K562 (cell line): ENCODE measurements at places on chromosomes 12 and 14. TPM values are rescaled to one million over a fixed set of nuclear protein-coding genes. Genes with fewer than 3 reads are reported as not detected.

P2RX2 gene
- total RNA-seq, result not detected in 2 replicates

KRT8 gene
- 364 and 392 TPM in 2 replicates for total RNA-seq

COCH gene
- total RNA-seq, result 64.0 and 65.7 TPM in 2 replicates

UTP20 gene
- total RNA-seq, result 25.8 and 28.1 TPM in 2 replicates

RFX4 gene
- total RNA-seq, result not detected in 2 replicates

FAM90A1 gene
- total RNA-seq, result 0.16 TPM in 1 of 2 replicates, not detected in the other

PRKAB1 gene
- total RNA-seq, result 83.8 and 93.8 TPM in 2 replicates

DAO gene
- total RNA-seq, result not detected in 2 replicates

KRT82 gene
- not detected in 2 replicates for total RNA-seq

MMP17 gene
- 18.0 and 20.1 TPM in 2 replicates for total RNA-seq

SNAPC1 gene
- total RNA-seq, result 3.7 and 4.5 TPM in 2 replicates

GRCh38 chr12:58388261-58388660, 446.9 kb downstream of the ATP23 start:
- no peak for DNase-seq

DNA sequence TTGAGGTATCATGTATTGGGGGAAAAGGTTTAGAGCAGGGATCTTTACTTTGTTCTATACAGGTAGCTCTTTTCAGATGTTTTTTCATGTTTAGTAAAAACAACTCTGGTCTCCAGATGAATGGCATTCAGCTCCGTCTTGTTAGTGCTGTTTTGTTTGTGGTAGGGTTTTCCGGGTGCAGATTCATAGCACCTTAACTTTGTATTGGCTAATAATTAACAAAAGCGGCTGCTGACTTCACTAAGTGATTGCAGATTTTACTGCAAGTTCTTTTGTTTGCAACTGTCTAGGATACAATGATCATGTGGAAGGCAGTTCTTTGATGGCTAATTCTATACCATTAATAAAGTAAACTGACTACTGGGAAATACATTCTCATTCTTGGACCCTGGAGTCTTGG, 32.2 kb upstream of the BHLHE41 start:
- DNase-seq, result no peak

DNA sequence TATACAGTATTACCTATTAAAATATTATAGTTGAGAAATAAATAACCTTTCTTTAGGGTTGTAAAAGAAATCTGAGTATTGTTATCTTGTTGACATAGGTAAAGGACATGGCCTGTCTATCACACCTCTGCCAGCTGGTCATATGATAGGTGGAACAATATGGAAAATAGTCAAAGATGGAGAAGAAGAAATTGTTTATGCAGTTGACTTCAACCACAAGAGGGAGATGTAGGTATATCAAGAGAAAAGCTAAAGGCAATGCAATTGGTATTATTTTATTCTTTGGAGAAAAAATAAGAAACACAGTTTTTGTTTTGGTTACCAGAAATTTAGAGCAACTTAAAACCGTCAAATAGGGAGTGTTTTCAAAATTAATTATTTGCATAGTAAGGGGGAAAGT, 13.5 kb downstream of the CPSF2 start:
- DNase-seq, result no peak

- no peak for DNase-seq
These were observed 188.3 kb downstream of the CALM1 start for GRCh38 chr14:90585106-90585505.

DNA sequence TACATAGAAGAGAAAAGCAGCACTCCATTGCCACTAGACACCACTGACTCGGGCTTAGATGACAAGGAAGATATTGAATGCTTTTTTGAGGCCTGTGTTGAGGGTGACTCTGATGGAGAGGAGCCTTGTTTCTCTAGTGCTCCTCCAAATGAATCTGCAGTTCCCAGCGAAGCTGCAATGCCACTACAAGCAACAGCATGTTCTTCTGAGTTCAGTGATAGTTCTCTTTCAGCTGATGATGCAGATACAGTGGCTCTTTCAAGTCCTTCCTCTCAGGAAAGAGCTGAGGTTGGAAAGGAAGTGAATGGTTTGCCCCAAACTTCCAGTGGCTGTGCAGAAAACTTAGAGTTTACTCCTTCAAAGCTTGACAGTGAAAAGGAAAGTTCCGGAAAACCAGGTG, 114.5 kb upstream of the NPAS3 start:
- no peak for DNase-seq

GRCh38 chr12:84046859-84047258, 865.7 kb downstream of the SLC6A15 start:
- DNase-seq, result no peak

DNA sequence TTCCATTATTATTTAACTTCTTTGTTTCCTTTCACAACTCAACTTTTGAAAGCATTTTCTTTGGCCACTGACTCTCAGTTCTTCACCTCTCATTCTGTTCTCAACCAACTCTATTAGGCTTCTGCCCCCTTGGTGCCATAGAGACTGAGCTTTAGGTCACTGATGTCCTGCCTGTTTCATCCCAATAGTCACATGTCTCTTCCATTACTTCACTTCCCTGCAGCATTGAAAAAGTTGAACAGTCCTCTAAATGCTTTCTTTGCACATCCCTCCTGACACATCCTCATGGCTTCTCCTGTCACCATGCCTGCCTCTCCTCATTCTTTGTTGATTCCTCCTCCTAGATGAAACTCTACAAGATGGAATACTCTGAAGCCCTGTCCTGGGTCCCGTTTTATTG, 2.7 kb downstream of the CLEC12A start:
- no peak for DNase-seq

DNA sequence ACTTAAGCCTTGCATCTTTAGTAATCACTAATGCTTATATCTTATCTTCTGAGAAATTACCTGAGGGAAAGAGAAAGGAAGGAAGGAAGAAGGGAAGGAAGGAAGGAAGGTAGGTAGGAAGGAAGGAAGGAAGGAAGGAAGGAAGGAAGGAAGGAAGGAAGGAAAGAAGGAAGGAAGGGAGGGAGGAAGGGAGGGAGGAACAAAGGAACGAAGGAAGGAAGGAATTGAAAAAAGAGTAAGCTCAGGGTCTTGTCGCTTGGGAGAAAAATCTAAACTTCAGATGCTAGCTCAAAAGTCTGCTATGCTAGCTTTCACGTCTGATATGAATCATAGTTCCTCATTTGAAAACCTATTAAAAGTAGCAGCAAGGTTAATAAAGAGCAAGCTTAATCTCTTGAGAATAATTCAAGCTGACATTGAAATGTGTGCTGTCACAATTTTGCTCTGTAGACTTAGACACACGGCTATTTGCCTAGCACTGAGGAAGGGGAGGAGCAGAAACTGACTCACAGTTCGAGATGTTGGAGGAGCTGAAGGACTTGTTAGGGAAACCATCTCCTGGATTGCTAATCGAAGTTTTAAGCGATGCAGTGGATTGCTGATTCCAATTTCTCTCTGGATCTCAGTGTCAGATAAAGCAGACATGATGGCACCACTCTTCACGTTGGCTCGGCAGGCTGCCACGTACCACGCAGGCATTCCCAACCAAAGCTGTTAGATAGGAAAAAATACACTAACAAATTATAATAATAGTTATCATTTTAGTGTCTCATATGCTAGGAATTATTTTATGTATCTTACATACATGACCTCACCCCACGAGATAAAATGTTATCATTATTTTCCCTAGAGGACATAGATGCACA, 216.7 kb downstream of the ACSS3 start:
- no peak for DNase-seq

DNA sequence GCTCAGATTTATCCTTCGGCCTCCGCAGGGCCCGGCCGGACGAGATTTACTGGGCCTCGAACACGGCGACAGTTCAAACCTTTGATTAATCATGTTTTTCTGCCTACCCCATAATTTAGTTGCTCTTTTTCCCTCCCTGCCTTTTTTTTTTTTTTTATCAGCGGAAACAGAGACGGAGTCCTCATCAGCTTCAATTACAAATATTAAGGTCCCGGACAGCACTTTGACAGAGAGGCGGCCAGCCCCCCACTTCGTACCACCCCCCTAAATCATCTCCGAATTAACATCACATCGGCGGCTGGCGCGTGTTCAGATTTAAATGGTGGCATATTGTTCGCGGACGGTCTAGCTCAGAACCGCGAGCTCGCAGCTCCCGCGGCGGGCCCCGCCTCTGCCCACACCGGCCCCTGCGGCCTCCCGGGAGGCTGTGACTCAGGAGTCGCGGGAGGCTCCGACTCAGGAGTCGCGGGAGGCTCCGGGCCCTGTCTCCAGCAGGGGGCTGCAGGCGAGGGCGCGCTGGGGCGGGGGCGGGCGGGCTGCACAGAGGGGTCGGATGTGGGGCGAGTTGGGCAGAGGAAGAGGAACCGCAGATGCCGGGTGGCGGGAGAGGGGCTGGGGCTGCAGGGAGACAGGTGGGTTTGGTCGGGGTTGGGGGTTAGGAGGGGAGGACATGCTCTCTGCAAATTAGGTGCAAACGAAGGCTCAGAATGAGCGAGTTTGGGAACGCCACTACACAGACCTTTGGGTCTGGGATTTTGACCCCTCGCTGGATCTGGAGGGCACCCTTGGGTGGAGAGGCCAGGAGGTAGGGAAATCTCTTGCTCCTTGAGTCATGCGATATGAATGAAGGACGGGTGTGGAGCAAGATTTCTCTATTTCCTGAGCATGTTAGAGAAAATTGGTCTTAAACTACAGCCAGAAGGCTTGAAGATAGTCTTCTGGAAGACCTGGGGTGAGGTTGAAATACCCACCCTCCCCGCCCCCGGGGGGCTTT, 19.6 kb upstream of the ATP5MC2 start:
- DNase-seq, result peak; percentile 63

DNA sequence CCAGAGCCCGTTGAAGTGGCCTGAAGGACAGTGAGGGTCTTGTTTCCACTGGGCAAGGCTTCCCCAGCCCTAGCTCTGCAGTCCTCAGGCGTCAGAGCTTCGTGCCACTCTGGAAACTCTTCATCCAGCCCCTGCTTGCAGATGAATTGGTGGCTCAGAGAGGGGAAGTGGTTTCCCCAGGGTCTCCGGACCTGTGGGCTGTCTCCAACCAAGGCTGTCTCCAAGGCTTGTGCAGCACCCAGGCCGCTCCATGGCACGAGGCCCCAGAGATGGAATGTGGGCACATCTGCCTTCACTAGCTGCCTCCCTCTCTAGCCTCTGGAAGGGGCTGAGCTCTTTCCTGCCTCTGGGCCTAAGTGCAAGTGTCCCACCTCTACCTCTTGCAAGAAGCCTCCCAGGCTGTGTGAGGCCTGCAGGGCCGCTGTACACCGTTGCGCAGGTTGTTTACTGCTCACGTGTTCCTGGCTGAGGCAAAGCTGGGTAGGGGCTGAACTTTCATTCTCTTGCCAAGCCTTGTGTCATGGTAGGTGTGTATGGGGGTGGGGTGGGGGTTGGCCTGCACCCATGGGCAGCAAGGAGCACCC, 11.1 kb downstream of the RIN3 start:
- no peak for DNase-seq

- no peak for DNase-seq
These were observed 23.8 kb downstream of the ZFYVE21 start for GRCh38 chr14:103739466-103739792.

GRCh38 chr12:3328081-3328480, 162.9 kb upstream of the PRMT8 start:
- no peak for DNase-seq

- no peak for DNase-seq
These were observed 1616.5 kb upstream of the FLRT2 start for GRCh38 chr14:83913476-83913875.

- DNase-seq, result no peak
These were observed 37.9 kb downstream of the DLK1 start for GRCh38 chr14:100764471-100765115.

DNA sequence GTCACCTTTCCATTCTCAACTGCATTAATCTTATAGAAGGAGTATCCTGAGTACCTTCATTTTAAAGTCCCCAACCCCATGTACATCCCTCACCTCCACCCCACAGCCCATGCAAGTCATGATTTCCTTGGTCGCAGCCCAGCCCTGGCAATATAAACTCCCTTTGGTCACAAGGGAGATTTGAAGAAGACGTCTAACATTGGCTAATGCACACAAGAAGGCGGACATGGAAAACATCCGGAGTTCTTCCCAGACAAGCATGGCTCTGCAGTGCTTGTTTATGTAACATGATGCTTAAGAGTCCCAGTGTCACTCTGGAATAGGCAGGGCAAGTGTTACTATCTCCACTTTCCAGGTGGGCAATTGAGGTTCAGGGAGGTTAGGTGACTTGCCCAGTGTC, 277.6 kb downstream of the DPF3 start:
- no peak for DNase-seq

GRCh38 chr12:2402073-2402579, 349.3 kb downstream of the CACNA1C start:
- no peak for DNase-seq

- no peak for DNase-seq
These were observed 34.9 kb upstream of the CERS5 start for GRCh38 chr12:50201987-50202521.
